ENCODE measurements at places on chromosomes 13 and 19. TPM values are rescaled to one million over a fixed set of nuclear protein-coding genes. Genes with fewer than 3 reads are reported as not detected.

The F2RL3 gene
- not detected for total RNA-seq

GRCh38 chr13:112928972-112929782 lies 39.8 kb upstream of the MCF2L start:
- DNase-seq: no peak

DNA sequence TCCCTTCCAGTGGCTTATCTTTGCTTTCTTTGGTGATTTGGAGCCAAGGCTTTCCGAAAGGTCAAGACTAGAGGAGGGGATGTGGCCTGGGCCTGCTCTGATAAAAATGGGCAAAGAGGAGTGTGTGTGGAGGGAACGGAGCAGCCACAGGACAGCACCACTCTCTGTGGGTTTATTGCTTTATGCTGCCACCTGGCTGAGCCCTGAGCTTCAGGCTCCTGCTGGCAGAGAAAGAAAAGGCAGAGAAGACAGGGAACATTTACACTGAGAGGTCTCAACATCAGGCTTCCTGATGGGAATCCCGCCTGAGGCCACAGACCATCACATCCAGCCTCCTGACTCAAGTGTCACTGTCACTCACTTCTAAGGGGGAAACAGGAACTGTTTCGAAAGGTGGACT lies 9.2 kb upstream of the GSX1 start:
- DNase-seq: no peak

The ZNF99 gene
- not detected for total RNA-seq

GRCh38 chr19:610801-611480 lies 21.3 kb downstream of the HCN2 start:
- no peak for DNase-seq

DNA sequence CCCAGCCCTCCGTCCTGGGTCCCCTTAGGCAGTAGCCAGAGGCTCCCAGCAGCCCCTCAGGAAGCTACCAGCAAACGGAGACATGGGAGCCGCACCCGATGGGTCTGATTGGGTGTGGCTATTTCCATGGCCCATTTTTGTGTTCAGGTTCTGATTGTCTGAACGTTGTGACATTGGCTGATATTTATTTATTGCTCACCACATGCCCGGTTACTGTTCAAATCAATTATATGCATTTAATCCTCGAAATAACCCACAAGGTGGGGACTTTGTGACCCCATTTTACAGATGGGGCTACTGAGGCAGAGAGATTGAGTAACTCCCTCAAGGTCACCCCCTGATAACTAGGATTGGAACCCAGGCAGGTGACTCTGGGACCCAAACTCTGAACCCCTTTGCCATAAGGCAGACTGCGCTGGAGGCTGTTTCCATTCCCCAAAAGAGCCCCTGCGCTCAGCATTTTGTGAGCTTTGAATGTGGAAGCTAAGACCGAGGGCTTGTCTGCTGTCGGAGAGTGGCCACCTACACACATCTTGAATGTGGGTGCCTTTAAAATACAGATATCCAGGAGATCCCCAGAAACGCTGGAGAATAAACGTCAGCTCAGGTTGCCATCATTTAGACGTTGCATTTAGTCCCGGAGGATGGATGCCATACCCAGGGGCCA lies 13.6 kb upstream of the MCF2L start:
- no peak for DNase-seq

- DNase-seq: peak; percentile 94
These were observed at the start of gene TDRD3 for GRCh38 chr13:60396783-60397703. Gene TDRD3, plus strand, starts transcription at chr13:60397220. Its CDS starts 145 bp downstream, at chr13:60397365.

The RETN gene
- not detected for total RNA-seq

The PTGIR gene
- 2.4 TPM for total RNA-seq

DNA sequence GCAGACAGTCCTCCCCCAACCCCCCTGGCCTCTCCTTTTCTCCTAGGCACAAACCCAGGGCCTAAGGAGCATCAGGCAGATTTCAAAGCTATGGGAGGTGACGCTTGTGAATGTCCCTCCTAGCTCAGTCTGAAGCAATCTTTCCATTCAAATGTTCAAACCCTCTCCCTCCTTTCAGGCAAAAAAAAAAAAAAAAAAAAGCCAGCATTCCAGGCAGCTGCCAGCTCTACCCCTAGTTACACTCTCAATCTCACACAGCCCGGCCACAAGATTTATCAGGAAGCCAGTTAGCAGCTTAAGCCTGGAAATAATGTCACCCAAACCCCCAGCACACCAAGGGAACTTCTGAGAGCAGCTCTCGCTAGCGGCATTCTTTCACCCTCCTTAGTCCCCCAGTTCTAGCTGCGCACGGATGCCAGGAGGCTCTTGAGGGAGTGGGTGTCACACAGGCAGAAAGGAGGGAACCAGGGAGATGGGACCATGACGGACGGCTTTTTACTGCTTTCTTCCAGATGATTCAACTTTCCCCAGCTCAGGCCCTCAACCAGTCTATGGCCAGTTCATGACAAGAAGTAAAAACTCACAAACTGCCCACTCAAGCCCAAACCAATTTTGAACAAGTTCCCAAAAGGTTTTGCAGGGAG lies 6.3 kb downstream of the SH3GL1 start:
- DNase-seq: no peak

- DNase-seq: no peak
These were observed 149.5 kb downstream of the DCT start for GRCh38 chr13:94329754-94330551.

The FAM216B gene
- total RNA-seq: not detected

GRCh38 chr19:18682807-18683108 lies 722 bp upstream of the CRTC1 start:
- no peak for DNase-seq

GRCh38 chr13:22432690-22433089 lies 748.1 kb upstream of the SGCG start:
- no peak for DNase-seq

The POSTN gene
- total RNA-seq: 5,433 TPM

The MAN2B1 gene
- 86.6 TPM for total RNA-seq

DNA sequence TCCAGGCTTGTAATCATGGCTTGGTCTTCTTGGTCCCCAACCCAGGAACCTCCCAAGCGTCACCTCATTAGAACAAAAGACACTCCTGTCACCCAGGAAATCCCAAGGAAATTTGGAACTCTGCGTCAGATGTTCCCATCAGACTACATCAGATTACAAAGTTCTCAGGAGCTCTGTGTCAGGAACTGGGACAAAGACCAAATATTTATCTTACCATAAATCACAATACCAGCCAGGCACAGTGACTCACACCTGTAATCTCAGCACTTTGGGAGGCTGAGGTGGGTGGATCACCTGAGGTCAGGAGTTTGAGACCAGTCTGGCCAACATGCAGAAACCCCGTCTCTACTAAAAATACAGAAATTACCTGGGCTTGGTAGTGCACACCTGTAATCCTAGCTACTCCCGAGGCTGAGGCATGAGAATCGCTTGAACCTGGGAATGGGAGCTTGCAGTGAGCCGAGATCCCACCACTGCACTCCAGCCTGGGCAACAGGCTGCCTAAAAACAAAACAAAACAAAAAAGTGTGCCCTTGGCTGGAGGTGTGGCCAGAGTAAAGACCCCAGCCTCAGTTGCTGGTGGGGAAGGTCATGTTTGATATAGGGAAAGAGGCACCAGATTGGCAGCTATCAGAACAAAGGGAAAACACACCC lies 16.7 kb upstream of the CCDC124 start:
- DNase-seq: no peak

The MAP4K1 gene
- 1.4 TPM for total RNA-seq

The MUC16 gene
- not detected for total RNA-seq

- no peak for DNase-seq
These were observed 41.9 kb upstream of the POSTN start for GRCh38 chr13:37640499-37640898.

GRCh38 chr19:31424861-31425620 lies 75.8 kb upstream of the TSHZ3 start:
- no peak for DNase-seq

DNA sequence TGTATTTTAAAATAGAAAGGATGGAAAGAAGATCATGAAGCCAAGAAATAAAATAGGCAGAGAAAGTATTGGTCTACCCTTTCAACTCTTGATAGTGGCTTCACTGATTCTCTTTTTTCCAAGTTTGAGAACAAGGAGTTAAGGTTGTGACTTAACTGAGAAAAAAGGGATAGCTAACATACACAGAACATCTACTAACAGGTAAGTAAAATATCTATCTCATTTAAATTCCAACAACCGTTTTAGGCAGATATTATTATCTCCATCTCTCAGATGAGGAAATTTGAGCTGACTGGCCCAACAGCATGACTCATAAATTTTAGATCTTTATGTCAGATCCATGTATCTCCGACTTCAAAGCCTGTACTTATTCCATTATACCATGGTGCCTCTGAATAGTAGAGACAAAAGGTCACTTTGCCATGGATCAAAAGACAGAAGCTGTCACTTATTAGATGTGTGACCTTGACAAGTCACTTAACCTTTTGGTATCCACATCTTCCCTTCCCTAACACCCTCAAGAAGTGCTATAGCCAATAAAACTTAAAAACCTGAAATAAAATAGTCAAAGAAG lies 152.1 kb downstream of the DACH1 start:
- DNase-seq: no peak

The NCR1 gene
- total RNA-seq: not detected

The CLEC17A gene
- total RNA-seq: not detected

The ADGRE2 gene
- 1.6 TPM for total RNA-seq

The TNFSF9 gene
- total RNA-seq: 6.9 TPM

The OR7E24 gene
- not detected for total RNA-seq

The RBM42 gene
- 92.2 TPM for total RNA-seq

DNA sequence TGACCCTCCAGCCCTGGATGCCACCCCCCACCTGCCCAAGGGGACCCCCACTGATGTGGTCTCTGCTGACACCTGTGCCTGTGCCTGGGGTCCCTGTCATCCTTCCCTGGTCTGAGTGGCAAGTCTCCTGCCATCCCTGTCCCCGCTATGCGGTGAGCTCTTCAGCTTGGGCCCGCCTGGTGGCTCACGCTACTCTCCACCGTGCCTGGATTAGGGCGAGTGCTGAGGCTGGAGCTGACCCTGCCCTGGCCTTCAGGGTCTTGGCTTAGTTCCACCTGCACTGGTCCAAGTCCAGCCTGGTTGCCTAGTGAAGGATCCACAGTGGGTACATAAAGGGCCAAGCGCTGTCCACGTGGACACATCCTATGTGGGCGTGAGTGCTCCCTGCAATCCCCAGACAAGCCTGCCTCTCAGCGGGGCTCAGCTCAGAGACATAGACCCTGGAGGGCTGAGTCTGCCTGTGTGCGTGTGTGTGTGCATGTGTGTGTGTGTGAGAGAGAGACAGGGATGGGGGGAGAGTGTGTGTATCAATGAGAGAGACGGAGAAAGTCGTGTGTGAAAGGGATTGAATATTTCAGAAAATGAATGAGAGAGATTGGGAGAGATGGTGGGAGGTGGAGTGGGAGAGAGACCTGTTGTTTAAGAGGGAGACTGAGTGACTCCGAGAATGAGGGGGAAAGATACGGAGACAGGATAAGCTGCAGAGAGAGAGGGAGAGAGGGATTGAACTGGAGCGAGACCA lies 22.1 kb downstream of the WTIP start:
- DNase-seq: peak; percentile 81

GRCh38 chr13:112900691-112901091 lies 68.3 kb upstream of the MCF2L start:
- DNase-seq: no peak

The STOML3 gene
- total RNA-seq: not detected

The ZNF569 gene
- total RNA-seq: 9.6 TPM

The PEAK3 gene
- 0.38 TPM for total RNA-seq

The NAT14 gene
- 33.1 TPM for total RNA-seq

- DNase-seq: no peak
These were observed 331.6 kb downstream of the DLEU7 start for GRCh38 chr13:50511877-50512341.

DNA sequence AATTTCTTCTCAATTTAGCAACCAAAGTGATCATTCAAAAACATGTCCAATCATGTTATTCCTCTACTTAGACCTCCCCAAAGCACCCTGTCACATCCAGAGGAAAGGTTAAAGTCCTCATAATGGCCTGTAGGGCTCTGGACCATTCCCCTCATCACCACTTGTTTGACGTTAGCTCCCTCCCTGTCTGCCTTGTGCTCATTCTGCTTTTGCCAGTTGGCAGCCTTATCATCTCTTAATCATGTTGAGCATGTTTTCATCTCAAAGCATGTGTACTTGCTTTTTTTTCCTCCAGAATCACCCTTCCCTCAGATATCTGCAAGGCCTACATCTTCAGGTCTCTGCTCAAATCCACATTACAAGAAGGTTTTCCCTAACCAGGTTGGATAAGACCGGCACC lies 25.9 kb downstream of the UBAC2 start:
- no peak for DNase-seq

The RUBCNL gene
- total RNA-seq: 3.5 TPM

GRCh38 chr13:41650706-41651105 lies 193.4 kb downstream of the RGCC start:
- no peak for DNase-seq

DNA sequence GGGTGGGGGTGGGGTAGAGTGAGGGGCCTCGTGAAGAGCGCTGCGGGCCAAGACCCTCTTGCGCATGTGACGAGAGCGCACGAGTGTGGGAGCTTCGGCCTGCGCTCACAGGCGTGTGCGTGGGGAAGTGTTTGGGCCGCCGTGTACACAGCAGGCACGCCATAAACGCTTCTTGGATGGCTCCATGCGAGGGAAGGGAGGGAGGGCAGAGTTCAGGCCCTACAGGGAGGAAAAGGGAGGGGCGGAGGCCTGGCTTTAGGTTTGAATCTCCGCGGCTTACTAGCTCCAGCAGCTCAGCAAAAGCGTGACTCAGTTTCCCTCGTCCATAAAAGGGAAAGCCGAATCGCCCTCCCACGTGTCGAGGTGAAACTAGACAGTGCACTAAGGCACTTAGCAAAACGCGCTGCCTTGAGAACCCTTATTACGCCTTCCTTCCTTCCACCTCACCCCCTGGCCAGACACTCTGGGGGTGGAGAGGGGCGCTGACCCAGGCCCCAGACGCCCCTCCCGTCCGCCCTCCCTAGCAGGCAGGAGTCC lies 12.5 kb downstream of the GADD45B start:
- no peak for DNase-seq

DNA sequence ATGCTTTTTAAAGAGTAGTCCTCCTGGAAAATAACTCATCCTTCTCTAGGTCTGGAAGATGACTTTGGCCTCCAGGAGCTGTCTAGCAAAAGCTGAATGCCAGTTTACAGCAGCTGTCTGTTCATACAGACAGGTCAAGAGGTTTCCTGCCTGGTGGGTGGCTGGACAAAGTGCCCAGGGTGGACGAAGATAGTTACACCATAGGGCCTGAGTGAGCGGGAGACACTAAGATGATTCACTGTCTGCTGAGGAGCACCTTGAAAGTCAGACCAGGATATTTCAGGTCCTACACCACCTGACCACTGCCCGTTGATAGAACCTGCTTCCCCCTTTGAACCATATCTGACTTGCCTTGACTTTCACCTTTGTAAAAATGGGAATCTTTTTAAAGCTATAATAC lies 49.2 kb upstream of the RCBTB2 start:
- no peak for DNase-seq
